Natural killer cell (primary cell): ENCODE measurements at places on chromosomes 6 and 20.

DNA sequence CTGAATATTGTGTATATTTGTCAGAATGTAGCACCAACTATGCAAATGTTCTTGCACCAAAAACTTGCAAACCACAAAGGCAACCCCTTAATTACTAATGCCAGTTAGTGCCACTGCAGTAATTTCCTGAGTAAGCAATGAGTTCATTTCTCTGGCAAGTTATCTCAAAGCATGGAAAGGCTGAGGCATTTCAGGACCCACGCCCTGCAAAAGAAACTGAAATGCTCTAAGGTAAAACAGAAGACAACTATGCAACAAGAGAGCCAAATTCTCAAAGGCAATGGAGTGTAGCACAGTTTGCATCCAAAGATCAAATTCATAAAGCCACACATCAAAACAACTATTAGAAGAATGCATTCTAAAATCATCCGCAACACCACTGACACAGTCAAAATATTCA is 994.4 kb downstream of the EYS start:
- H3K27me3 ChIP-seq, result no peaks in the 10 kb centered on the region
- H3K27ac ChIP-seq, result no peak overlapping the region
- no peaks in the 10 kb centered on the region for H3K4me1 ChIP-seq
- H3K36me3 ChIP-seq, result no peaks in the 10 kb centered on the region

DNA sequence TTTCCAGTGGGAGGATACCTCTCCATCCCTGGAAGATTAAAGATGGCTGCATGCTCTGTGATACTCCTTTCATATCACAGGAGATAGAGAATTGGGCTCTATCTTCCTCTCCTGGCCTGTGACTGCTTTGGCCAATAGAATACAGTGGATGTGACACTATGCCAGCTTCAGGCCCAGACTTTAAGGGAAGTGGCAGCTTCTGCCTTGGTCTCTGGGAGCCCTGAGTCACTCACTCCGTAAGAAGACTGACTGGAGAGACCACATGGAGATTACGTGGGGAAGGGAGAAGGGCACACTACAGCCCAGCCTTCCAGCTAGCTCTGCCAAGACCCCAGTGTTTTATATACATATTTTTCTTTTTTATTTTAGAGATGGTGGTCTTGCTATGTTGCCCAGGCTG is 10.4 kb upstream of the MMP9 start:
- DNase-seq, result peak; percentile 23
- no peak overlapping the region for H3K4me3 ChIP-seq
- no peak overlapping the region for H3K27ac ChIP-seq
- H3K36me3 ChIP-seq, result no peaks in the 10 kb centered on the region
- peaks cover 31% of the 10 kb centered on the region for H3K4me1 ChIP-seq
- no peaks in the 10 kb centered on the region for H3K27me3 ChIP-seq

DNA sequence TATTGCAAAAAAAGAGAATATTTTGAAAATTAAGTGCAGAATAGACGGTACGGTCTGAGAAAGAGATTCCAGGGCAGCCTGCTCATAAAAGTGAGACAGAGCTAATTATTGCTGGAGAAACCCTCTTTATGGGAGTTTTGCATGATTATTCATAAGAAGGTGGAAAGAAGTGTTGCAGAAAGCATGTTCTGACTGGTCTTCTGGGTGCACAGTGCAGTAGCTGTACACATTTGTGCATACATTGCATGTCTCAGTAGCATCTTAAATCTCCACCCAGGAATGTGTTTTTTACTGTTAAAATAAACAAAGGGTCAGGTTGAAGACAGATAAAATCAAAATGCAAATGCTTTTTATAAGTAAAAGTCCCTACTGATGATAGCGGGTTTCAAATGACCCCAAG is 1813.6 kb upstream of the DEFB115 start:
- H3K4me3 ChIP-seq, result no peak overlapping the region
- no peak overlapping the region for H3K27ac ChIP-seq
- H3K36me3 ChIP-seq, result no peaks in the 10 kb centered on the region
- H3K27me3 ChIP-seq, result no peaks in the 10 kb centered on the region
- no peak for DNase-seq

DNA sequence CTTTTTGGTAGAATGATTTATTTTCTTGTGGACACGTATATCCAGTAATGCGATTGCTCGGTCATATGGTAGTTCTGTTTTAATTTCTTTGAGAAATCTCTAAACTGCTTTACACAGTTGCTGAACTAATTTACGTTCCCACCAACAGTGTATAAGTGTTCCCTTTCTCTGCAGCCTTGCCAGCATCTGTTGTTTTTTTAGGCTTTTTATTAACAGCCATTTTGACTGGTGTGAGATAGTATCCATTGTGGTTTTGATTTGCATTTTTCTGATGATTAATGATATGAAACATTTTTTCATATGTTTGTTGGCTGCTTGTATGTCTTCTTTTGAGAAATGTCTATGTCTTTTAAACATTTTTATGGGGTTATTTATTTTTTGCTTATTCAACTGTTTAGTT is 196.7 kb downstream of the MOXD1 start:
- no peaks in the 10 kb centered on the region for H3K36me3 ChIP-seq
- no peak overlapping the region for H3K27ac ChIP-seq
- no peak overlapping the region for H3K4me3 ChIP-seq
- H3K27me3 ChIP-seq, result no peaks in the 10 kb centered on the region
- H3K4me1 ChIP-seq, result no peaks in the 10 kb centered on the region

DNA sequence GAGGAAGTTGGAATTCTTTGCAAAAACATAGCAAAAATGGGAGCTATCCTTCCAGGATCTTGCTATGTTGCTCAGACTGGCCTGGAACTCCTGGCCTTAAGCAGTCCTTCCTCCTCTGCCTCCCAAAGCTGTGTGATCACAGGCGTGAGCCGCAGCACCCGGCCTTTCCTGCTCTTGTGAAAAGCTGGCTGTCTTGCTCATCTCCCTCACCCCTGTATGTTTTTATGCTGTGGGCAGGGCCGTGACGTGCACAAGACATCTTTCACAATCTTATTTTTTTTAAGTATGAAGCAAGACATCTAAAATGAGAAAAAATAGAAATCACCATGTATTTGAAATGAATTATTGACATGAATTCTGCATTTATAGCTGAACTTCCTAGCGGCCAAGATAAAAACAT is 110.4 kb downstream of the SAMD5 start:
- H3K27ac ChIP-seq, result no peak overlapping the region
- H3K4me1 ChIP-seq, result no peaks in the 10 kb centered on the region
- H3K36me3 ChIP-seq, result no peaks in the 10 kb centered on the region
- no peaks in the 10 kb centered on the region for H3K27me3 ChIP-seq
- no peak overlapping the region for H3K4me3 ChIP-seq
- DNase-seq, result no peak

DNA sequence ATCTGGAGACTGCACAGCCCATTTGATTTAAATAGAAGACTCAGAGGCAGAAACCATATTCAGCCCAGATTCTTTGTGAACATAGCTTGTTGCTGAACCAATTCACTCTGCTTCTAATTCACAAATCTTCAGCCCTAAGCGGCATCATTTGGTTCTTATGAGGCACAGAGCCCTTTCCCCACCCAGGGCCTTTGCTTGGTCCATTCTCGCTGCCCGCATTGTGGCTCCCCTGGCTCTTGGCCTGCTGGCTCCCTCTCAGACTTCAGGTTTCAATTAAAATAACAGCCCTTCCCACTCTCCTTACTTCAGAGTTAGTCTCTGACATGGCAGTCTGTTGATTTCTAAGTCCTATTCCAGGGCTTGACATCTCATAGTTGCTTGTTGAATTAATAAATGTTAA is 9.4 kb upstream of the TMEM14A start:
- H3K27me3 ChIP-seq, result peaks cover 4% of the 10 kb centered on the region
- DNase-seq, result no peak
- peaks cover 11% of the 10 kb centered on the region for H3K4me1 ChIP-seq
- no peak overlapping the region for H3K4me3 ChIP-seq

- no peaks in the 10 kb centered on the region for H3K36me3 ChIP-seq
- peaks cover 16% of the 10 kb centered on the region for H3K4me1 ChIP-seq
- H3K4me3 ChIP-seq, result no peak overlapping the region
Observed at GRCh38 chr20:2696646-2697045, 4.1 kb downstream of the EBF4 start.

DNA sequence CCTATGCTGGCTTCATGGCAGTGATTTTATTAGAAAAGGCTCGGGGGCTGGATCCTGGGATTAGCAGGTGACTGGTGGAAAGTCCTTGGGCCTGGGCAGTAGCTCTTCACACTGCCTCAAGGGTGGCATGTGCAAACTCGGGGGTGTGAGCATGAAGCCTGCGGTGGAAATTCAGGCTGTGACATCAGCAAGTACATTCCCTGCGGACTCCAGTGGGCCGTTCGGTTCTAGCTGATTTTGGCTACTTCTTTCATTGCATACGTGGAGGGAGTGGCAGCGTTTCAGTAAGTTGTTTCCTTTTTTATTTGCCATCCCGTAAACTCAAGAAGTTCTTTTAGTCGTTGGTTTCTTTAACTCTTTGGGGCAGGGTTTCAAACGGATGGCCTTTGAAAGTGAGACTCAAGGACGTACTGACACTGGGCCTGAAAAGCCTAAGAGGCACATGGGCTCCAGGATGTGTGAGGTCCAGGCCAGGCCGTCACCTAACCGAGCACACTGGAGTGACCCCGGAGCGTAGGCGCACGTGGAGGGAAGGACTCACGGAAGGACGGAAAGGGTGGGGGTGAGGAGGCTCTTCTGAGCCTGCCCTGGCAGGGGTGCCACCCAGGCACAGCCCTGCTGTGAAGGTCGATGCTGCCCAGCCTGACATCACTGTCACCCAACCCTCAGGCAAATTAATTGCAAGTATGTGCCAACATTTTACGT is 104.0 kb upstream of the FRMD1 start:
- H3K36me3 ChIP-seq, result no peaks in the 10 kb centered on the region
- H3K4me3 ChIP-seq, result no peak overlapping the region
- no peaks in the 10 kb centered on the region for H3K4me1 ChIP-seq
- no peaks in the 10 kb centered on the region for H3K27me3 ChIP-seq
- DNase-seq, result no peak

GRCh38 chr20:59016795-59017492 is 2.3 kb upstream of the TUBB1 start:
- no peak overlapping the region for H3K4me3 ChIP-seq
- H3K36me3 ChIP-seq, result no peaks in the 10 kb centered on the region

- DNase-seq, result no peak
- H3K4me3 ChIP-seq, result no peak overlapping the region
- no peaks in the 10 kb centered on the region for H3K27me3 ChIP-seq
- H3K4me1 ChIP-seq, result no peaks in the 10 kb centered on the region
- no peak overlapping the region for H3K27ac ChIP-seq
Observed at GRCh38 chr6:153790048-153790447, 249.0 kb upstream of the OPRM1 start.

- DNase-seq, result no peak
- no peaks in the 10 kb centered on the region for H3K36me3 ChIP-seq
- H3K4me1 ChIP-seq, result no peaks in the 10 kb centered on the region
Observed at GRCh38 chr6:46276576-46277142, 105.9 kb upstream of the ENPP5 start.

DNA sequence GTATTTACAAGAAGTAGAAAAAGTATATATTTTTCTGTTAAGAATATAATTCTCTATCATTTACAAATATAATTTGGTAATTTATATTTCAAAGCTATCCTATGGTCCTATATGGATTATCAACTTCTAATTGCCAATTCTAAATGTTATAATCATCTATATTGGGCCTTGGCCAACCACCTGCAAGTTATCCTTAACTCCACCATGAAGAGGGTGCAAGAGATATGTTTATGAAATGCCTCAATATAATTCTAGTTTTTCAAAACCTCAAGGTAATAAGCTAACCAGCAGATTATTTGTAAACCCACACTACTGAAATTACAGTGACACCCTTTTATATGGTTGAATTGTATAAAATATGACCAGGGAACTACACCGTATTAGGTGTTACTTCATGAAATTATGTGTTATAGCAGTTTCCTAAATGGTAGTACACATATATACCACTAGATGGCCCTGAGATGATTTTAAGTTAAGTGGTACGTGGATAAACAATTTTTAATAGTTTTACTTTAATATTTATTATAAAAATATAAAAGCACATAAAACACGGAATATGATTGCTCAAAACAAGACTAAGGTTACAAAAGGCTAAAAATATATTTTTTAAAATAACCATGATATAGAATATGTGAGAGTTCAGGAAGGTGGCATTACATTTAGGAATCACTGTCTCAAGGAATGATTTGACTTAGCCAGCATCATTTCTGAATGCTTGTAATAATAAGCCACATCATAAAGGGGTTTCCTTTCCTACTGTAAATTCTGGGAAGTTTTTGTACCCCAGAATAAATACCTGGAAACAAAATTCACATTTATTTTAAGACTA is 9.8 kb upstream of the PNISR start:
- no peak overlapping the region for H3K27ac ChIP-seq
- H3K4me3 ChIP-seq, result no peak overlapping the region
- peaks cover 7% of the 10 kb centered on the region for H3K36me3 ChIP-seq
- H3K4me1 ChIP-seq, result no peaks in the 10 kb centered on the region

GRCh38 chr6:169556758-169557548 is 144.9 kb downstream of the WDR27 start:
- H3K27ac ChIP-seq, result no peak overlapping the region
- H3K27me3 ChIP-seq, result no peaks in the 10 kb centered on the region
- H3K36me3 ChIP-seq, result no peaks in the 10 kb centered on the region

GRCh38 chr6:149012040-149012545 is 265.3 kb downstream of the UST start:
- no peaks in the 10 kb centered on the region for H3K27me3 ChIP-seq
- no peaks in the 10 kb centered on the region for H3K36me3 ChIP-seq
- no peak overlapping the region for H3K4me3 ChIP-seq
- H3K4me1 ChIP-seq, result no peaks in the 10 kb centered on the region
- DNase-seq, result no peak

- H3K27ac ChIP-seq, result no peak overlapping the region
- no peaks in the 10 kb centered on the region for H3K27me3 ChIP-seq
- no peak overlapping the region for H3K4me3 ChIP-seq
- H3K4me1 ChIP-seq, result no peaks in the 10 kb centered on the region
- no peak for DNase-seq
Observed at GRCh38 chr6:32488083-32488482, 42.0 kb downstream of the HLA-DRB5 start.

- no peak overlapping the region for H3K4me3 ChIP-seq
- no peaks in the 10 kb centered on the region for H3K27me3 ChIP-seq
- H3K4me1 ChIP-seq, result no peaks in the 10 kb centered on the region
- H3K36me3 ChIP-seq, result no peaks in the 10 kb centered on the region
- H3K27ac ChIP-seq, result no peak overlapping the region
Observed at GRCh38 chr20:7137395-7138151, 370.1 kb downstream of the BMP2 start.
